ENCODE measurements at places on chromosomes 2 and 18.

DNA sequence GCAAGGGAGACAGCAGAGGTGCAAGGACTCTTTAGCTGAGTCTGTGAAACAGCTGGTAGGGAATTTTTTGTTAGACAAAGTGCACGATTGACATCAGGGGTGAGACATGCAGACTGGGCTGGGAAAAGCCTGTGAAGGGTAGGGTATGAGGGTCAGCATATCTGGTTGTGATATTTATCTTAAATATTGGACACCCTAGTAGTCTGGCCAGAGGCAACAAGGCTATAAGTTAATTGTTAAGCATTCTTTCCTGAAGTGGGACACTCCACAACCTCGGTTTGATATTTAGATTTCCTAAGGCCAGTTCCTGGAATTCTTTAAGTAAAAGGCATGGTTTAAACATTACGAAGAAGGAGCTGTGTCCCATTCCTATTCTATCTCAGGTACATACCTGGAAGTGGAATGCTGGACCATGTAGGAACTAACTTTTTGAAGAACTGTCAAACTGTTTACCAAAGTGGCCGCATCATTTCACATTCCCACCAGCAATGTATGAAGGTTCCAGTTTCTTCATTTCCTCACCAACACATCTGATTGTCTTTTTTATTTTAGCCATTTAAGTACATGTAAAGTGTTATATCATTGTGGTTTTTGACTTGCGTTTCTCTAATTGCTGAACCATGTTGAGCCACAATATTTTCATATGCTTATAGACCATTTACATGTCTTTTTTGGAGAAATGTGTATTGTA is 22.5 kb downstream of the EHBP1 start:
- no peak for DNase-seq

GRCh38 chr2:218249691-218250090 is 11.1 kb upstream of the GPBAR1 start:
- no peak for DNase-seq

DNA sequence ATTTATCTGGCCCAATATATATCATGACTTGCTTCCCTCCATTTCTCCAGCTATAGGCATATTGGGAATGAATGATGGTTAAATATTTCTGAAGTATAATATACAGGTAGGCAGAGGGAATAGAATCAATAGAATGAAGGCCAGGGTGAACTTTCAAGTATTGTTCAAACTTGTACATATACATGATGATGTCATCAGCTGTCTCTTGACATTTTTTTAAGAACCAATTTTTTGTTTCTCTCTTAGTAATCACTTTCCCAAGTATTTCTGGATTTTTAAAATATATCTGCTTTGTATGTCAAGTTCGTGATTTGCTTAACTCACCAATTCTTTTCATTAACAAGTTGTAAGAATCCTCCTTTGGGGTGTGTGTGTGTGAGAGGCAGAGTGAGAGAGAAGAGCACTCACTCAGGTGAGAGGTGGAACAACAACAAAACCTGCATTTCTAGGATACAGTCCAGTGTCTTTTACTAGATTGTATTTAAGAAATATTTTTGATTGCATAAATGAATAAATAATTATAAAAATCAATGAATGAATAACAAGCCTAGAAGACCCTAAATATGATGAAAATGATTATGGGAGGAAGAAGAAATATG is 1239.1 kb downstream of the LRP1B start:
- DNase-seq: no peak

DNA sequence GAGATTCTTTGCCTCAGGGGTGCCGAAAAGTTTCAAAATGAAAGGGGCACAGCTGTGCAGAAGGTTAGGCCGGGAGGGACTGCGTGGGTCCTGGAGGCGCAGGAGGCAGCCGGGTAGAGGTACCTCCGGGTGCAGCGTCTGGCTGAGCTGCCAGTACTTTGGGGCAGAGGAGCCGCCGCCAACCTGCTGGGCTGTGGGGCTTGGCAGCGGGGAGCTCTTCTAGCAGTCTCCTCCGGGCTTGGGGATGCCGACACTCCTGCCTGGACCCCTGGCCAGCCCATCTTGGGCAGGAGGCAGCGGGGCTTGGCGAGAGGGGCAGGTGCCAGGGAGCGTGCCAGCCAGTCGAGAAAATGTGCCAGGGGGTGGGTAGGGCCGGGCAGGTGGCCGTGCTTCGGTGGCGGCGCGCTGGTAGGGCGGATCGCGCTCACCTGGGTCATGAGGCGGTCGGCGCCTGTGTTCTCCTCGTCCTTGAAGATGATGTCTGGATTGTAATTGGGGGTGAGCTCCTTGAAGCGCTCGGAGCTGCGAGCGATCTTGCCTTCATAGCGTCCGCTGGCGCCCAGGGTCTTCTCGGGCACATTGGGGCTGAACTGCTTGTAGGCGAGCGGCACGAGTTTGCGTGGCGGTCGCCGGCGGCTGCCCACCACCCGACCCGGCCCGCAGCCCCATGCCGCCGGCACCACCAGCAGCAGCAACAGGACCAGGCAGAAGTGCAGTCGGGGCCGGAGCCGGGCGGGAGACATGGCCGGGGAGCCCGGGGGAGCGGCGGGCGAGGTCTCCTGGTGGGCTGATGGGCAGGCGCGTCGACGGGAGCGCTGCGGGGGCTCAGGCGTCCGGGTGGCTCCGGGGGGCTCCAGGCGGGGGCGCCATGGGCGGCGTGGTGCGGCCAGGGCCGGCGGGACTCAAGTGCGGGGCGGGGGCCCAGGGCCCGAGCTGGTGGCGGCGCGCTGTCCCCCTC is 717 bp downstream of the IHH start:
- DNase-seq: no peak

GRCh38 chr2:101909760-101910159 is 82.0 kb upstream of the IL1R2 start:
- no peak for DNase-seq

DNA sequence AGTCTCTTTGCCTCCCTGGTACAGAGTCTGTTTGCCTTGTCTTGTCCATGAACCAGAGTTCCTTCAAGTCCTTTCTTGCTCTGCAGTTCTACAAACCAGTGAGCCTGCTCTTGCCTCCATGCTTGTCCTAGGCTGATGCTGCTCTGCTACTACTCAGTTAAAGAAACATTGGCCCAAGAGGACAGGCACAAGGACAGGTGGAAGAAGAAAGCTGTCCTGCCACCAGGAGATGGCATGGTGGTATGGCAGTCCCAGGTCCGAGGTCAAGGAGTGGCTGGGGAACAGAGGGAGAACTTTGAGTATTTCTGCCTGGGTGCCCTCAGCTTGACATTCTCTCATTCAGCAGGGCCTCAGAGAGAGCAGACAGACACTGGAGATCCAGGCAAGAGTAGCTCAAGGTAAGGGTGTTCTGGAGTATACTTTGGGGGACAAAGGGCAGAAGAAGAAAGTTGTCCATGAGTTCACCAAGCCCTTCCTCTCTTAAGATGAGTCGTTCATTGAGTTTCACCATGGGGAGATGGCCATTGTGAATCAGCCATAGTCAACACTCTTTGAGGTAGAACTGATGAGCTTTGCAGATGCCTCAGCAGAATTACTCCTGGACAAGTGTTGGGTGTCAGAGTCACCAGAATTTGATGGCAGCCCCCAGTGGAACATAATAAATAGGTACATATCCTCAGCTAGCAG is 20.4 kb downstream of the TTC32 start:
- no peak for DNase-seq

Measured in NCI-H1092 treated with DMSO at 0.1 percent for 48 hours (cell line).